ENCODE measurements at places on chromosomes 1 and 21. TPM values are rescaled to one million over a fixed set of nuclear protein-coding genes. Genes with fewer than 3 reads are reported as not detected.
A peak's percentile ranks its signal among the peaks of the same experiment; 100 is the strongest.

GRCh38 chr1:223245411-223245810, 102.4 kb upstream of the TLR5 start:
- DNase-seq = no peak

GRCh38 chr1:63442141-63442475, 74.7 kb downstream of the ALG6 start:
- no peak for DNase-seq

- DNase-seq = no peak
These were observed 104.2 kb upstream of the GCLM start for GRCh38 chr1:94013367-94013878.

DNA sequence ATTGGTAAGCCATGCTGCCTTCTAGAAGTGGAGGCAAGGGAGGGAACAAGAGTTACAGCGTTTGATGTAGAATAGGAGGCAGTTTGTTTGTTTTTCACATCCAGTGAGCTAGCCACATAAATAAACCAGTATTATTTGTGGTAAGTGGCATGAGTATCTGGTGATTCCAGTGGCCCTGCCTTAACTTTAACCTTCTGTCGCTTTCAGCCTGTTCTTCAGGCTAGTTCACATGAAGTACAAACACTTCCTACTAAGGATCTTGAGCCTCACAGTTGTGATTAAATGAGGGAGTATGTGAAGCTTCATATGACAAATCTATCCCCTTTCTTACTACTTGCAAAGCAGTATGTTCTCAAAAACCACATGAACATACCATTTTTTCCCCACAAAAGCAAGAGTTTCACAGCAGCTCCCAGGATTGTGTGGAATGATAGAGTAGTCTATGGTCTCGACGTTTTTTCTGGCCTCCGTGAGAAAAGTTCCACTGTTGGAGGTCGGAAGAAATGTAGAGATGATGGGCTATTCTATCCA, 59.5 kb downstream of the PHACTR4 start:
- no peak for DNase-seq

DNA sequence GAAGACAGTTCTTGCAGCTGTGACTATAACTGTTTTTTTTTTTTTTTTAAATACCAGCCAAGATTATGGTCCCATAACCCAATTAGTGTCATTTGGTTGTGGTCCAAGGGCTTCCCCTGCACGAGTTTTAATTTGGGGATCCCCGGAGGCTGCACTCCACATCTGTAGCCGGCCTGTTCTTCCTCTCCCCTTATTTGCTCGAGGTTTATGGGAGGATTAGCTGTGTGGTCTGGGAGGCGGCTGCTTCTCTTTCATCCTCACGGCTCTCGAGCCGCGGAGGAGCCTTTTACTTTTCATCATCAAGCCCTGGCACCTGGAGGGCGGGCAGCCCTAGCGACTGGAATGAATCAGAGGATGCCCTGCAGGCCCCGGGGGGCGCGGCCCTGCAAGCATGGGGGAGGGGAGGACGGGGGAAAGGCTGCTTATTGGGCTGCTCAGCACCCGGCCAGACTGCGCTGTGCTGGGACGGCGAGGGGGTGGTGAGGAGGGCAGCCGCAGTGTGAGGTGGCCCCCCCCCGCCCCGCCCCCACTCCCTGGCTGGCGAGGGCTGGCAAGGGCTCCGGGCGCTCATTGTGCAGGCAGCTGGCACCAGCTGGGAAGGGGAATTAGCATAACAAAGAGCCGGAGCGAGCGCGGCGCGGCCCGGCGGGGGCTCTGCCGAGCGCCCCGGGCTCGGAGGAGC, 18.5 kb downstream of the SERTAD4 start:
- DNase-seq = peak; percentile 61

The PTPN22 gene
- 0.21 TPM for polyA plus RNA-seq

Measured in heart left ventricle (tissue), 16 donors.